Skin of body (tissue), 3 donors: ENCODE measurements at places on chromosomes 5 and 9. TPM values are rescaled to one million over a fixed set of nuclear protein-coding genes. Genes with fewer than 3 reads are reported as not detected.

SEC61B gene
- total RNA-seq = 54.4 TPM

DNA sequence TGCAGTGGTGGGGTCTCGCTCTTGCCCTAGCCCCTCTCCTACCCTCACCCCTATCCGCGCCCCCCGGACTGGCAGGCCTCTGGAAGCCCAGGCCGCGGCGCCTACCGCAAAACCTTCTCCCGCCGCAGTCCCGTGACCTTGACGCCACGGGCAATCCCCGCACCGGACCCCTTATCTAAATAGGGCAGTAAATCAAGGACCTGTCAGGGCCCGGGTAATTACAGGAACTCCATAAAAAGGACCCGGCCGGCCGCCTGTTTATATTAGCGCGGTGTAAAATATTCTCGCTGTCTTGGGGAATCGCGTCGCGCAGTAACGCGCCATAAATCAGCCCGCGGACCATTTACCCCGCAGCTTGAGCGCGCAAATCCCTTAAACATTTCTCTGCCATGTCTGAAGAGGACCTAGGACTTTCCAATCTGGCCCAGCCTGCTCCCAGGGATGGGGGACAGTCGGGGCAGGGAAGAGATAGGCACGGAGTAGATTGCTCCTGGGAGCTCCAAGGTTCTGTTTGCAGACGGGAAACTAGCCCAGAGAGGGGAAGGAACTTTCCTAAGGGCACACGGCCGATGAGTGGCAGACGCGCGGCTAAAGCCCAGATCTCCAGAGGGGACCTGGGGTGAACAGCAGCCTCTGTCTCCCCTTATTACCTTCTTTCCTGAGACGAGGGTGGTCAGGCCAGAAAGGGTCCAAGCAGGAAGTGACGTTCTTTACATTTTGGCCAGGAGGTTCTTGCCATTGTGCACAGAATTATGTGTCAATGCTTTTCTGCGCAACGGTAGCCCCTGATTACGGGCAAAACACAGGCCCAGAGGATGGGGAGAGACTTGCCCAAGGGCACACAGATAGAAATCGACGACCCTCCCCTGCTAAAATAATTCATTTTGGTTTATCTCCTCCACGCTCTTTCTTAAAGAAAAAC is 4.8 kb upstream of the HAND1 start:
- DNase-seq = no peak

- DNase-seq = no peak
Observed at GRCh38 chr5:33260098-33260497, 180.7 kb upstream of the TARS1 start.

DNA sequence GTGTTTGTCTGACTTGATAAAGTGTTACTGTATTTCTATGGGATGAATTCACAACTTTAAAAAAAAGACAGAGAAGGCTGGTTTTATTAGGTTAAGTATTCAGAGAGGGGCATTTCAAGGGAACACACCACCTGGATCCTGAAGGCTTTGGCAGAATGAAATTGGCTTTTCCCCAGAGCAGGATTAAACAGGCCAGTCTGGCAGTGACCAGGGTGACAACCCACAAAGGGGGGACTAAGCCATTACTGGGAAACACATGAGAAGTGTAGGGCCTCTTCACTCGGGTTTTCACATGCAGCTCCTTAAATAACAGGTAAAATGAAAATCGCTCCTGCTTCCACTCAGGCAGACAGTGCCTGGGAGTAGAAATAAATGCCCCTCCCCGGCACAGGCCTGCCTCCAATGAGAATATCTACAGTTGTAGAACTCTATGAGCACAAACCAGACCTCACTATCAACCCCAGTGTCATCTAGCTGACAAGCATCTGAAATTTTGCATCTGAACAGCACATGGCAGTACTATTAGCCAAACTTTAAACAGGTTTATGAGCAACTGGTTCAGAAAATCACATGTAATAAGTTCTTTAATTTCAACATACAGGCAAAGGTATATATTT is 85.8 kb downstream of the LHFPL2 start:
- DNase-seq = no peak

DNA sequence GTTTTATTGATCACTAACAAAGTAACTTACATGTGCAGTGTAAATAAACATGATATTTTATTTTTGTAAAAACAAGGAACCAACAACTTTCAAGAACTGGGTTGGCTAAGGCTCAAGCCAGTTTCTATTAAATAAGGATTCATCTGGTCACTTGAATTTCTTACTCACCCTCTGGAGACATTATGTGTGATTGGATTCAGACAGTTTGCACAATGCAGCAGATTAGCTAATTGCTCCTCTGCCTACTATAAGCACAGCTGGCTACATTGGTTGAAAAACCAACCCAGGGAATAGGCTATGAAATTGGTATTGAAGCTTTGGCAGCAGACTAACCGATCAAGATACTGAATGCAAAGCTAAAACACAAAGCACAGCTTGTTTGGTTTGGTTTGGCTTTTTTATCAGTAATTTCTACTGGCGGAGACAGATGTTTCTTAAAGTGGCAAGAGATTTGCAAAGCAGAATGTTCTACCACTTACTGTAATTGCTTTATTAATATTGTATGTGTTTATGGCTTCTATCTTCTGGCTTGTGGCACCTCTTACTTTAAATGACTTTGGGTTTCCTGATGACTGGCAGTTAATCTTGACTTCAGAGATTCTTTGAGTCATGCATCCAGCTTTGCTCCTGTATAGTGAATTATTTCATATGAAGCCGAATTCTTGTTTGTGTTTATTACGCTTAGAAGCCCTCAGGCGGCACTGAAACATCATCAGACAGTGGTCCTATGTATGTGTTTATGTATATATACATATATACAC is 231.5 kb downstream of the MPDZ start:
- no peak for DNase-seq

GRCh38 chr9:87139099-87139730 is 191.9 kb upstream of the GAS1 start:
- peak; percentile 86 for DNase-seq

DNA sequence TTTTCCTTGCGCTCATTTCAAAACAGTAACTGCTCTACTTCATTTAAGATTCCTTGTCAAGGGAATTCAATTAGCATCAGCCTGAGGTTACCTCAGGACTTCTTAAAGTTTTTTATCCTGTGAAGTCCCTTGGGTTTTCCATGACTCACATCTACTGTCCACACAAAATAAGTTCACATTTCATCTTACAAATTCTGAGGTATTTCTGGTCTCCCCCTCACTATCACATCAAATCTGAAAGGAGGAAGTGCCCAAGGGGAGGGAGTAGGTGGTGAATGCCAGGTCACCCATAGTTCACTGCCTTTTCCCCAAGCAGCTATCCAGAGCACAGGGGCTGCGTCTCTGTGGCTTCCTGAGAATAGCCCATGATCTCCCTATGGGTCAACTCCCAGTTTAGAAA is 227.1 kb upstream of the NREP start:
- no peak for DNase-seq

- DNase-seq = no peak
Observed at GRCh38 chr9:133971981-133972941, 19.9 kb downstream of the VAV2 start.

DNA sequence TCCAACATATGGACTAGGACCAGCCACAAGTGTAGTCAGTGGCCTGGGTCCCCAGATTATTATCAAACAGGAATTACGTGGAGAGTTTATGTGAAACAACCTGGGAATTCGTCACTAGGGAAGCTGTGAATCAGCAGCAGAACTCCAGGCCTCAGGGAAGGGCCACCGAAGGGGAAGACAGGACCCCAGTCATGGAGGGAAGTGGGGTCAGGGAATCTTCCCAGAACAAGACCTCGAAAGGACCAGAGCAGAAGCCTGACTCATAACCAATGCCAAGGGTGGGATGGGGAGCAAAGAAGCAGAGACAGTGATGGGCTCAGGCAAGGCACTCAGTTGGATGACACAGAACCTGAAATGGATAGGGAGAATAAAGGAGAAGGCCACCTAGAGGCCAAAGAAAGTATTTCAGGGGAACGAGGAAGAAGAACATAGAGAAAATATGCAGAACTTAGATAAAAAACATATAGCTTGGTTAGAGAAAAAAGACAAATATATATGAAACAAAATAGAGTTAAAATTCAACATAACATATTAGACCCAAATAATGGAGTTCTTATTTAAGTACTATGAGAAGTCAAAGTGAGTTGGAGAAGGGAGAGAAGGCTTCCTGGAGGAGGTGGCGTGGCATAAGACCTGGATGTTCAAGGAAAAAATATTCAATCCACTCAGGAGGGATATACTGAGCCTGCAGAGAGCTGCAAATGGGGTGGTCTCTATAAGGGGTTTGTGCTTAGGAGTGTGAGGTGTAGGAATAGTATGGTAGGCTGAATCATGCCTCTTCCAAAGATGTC is 66.7 kb upstream of the CAST start:
- DNase-seq = no peak

GRCh38 chr5:138033386-138033808 is 518 bp upstream of the FAM13B start:
- DNase-seq = no peak

IFNA21 gene
- total RNA-seq = not detected

DNA sequence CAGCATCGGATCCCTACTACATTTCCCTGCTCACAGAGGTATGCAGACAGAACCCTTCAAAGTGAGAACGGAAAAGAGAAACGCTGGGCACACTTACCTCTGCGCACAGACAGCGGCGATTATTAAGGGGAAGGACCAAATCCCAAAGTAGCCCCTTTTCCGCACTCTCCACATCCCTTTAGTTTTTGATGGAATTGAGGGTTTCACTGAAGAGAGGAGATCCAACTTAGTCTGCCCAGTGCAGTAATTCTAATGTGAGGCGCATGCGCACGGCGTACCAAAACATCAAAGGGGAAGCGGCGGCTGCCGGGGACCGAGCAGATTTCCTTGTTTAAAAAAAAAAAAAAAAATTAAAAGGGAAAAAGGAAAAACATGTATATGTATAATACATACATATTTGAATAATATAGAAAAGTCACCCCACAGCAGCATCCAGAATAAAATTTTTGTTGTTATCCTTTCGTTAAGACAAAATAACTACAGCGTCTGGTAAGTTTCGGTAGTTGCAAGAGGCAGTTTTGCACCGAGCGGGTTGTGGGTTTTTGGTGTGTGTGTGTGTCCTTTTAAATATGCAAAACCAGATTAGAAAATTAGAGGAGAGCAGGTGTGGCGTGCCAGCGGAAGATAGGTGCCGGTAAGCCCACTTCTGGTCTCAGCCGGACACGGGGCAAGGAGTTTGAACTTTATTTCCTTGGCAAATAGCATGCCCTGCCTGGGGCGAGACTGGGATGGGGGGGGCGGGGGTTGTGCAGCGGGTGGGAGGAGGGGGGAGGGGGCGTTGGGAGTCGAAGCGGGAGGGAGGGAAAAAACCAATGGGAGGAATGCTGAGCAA is at the start of gene GABRB2:
TSS of gene GABRB2 (minus strand) at position 256 of the 832 bp plus-strand sequence. CDS start at position 174, 82 bp downstream.
- peak; percentile 41 for DNase-seq

DNA sequence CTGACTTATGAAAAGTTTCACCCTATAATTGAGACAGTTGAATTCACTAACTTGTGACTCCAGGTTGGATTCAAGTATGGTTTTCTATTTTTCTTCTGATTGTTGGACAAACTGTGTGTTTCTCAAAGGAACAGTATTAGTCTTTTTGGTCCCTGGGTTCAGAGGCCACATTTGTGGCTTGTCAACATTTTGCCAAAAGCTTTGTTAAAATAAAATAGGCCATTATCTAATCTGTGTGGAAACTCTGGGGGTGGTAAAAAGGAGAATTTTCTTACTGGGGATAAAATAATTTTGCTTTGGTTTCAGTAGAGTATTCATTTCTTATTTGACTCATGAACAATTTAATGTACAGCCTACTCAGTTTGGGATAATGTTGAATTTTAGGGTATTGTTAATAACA is 166.3 kb downstream of the TMEM167A start:
- DNase-seq = no peak

C9orf50 gene
- total RNA-seq = not detected
